Neuronal stem cell (in vitro differentiated cells): ENCODE measurements at places on chromosomes 3 and 15.

DNA sequence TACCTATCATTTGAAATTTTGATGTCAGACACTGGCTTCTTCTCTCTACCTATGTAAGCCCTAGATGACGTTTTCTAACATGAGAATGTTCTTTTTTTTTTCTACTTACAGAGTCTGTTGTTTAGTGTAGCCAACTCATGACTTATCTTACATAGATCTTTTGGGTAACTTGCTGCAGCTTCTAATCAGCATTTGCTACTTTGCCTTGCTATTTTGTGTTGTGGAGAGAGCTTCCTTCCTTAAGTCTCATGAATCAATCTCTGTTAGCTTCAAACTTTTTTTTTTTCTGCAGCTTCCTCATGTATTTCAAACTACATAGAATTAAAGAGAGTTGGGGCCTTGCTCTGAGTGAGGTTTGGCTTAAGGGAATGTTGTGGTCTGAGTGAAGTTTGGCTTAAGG is 568.7 kb upstream of the BCHE start:
- DNase-seq = no peak

- no peak for DNase-seq
These were observed 17.1 kb downstream of the KLF15 start for GRCh38 chr3:126340081-126340511.

DNA sequence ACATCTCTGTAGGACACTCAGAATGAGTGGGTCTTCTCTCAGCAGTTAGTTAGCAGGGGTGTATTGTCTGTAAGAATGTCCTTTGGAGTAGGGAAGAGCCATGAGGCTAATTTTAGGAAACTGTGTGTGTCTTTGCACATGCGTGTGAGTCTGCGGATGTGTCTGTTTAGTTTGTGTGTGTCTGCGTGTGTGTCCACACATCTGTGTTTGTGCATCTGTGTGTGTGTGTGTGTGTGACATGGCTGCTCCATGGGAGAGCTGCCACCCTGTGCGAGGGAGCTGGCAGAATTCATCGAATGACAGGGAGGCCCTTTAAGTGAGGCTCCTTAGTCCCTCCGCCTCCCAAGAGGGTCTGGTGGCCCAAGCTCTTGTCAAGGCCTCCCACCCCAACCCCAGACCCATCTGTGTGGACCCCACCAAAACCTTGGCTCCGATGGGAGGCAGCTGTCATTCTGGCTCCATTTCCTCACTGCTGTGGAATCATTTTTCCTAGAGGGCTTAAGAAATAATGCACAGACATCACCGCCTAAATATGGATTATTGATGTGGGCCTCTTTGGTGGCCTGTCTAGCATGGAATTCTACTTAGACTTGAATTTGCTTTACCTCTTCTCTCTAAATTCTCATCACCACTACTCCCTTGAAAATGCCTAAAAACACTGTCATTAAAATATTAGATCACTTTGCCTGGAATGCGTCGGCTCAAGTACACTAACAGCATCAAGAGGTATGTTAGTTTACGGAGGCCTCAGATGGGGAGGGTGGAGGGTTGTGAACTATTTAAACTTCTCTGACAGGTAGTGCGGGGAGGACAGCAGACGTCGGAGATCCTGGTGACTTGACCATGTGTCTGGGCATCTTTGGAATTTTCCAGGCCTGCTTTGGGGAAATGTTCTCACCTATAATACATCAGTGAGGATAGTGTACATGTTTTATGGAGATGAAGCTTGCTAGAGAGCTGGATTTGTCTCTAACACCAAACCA is 9.4 kb downstream of the ESYT3 start:
- DNase-seq = no peak

GRCh38 chr15:89375093-89376005 is 40.7 kb upstream of the POLG start:
- no peak for DNase-seq

- DNase-seq = no peak
These were observed 9.4 kb downstream of the DCUN1D1 start for GRCh38 chr3:182970811-182971418.

DNA sequence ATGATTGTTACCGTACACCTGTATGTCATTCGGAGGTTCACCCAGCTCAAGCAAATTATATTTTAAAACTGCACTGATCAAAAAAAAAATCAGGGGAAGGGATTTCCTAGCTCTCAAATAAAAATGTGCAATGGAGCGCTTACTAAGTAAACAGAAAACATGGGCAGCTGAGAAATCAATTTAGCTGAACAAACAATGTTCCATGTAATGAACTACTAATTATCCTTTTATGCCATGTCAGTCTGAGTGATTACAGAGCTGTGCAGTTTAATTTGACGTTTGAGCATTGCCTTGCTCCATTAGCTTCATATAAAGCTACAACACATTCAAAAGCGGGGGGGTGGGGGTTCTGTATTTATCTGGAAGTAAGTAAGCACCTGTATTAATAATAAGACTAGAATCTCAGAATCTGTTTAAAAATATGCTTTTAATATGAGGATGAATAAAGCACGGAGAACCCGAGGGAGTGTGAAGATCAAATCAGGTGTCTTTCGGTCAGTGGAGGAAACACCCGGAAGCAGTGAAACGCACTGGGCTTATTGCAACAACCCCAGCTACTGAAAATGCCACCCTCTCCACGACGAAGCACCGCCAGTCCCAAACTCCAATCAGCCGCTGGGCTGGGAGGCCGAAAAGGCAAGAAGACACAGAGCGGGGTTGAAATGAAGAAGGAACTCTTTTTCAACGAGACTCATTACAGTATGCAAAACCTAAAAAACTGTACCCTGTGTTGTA is 196.5 kb upstream of the ATP11B start:
- no peak for DNase-seq

GRCh38 chr15:74170875-74171578 is 2.5 kb upstream of the ISLR start:
- DNase-seq = no peak

- DNase-seq = no peak
These were observed 50.6 kb upstream of the SPATA16 start for GRCh38 chr3:173191611-173192010.

- no peak for DNase-seq
These were observed 88.8 kb upstream of the ADAMTSL3 start for GRCh38 chr15:83565138-83565537.

- no peak for DNase-seq
These were observed 34.3 kb upstream of the CEMIP start for GRCh38 chr15:80744826-80745225.

GRCh38 chr15:86384186-86384585 is 304.5 kb downstream of the AGBL1 start:
- no peak for DNase-seq

DNA sequence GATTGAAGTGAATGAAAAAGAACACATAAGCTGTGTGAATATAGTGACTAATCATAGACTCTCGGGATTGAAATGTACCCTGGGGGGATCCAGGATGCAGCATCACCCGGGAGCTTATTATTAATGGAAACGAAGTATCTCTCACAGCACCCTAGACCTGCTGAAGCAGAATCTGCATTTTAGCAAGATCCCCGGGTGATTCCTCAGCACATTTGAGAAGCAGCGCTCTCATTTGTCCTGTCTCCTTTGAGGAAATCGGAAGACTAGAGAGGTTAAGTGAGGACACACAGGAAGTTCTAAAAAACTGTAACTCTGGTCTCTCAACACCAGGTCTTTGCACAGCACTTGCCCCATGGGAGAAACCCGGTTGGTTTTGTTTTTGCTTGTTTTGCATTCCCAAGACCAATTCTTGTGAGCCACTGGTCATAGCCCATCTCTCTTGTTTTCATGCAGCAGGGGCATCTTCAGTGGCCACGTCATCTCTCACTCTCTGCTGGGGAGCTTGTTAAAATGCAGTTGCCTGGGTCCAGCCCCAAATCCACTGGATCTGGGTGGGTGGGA is 30.2 kb downstream of the ZNF710 start:
- no peak for DNase-seq

GRCh38 chr3:115671761-115672455 is 48.6 kb downstream of the GAP43 start:
- no peak for DNase-seq

- no peak for DNase-seq
These were observed 11.3 kb downstream of the SEMA4B start for GRCh38 chr15:90212221-90213098.

DNA sequence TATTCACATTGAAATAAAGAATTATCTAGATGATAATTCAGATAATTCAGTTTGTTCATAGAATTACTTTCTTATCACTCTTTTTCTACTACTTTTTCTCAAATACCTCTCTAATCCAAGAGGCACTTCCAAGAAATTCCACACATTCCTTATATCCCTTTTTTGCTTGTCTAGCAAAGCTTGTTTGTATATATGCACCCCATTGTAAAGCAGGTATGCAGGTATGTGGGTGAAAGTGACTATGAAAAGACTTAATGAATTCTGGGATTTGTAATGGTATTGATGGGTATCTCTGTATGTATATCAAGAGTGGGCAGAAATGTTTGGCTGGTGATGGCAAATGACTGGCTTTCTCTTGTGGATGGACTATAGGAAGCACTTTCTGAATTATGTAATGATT is 94.1 kb upstream of the FGF7 start:
- no peak for DNase-seq

- DNase-seq = no peak
These were observed 4.7 kb downstream of the GLDN start for GRCh38 chr15:51346136-51346535.

- DNase-seq = no peak
These were observed 59.4 kb downstream of the SLCO2A1 start for GRCh38 chr3:133970339-133970738.

DNA sequence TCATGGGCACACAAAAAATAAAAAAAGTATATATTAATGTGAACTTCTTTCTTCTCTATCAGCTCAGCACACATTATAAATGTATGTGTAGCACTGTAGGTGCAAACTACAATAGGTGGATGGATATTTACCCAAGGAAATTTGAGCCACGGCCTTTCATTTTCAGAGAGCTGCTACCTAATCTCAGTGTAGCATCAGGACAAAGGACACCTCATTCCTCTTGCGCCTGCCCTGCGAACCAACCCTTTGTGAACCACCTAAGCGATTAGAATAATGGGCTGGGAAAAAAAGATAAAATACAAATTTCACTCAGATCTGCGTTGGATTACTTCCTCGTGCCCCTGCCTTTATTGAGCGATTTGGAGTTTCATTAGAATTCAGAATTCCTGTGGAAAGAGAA is 263.2 kb downstream of the NR2F2 start:
- DNase-seq = peak; percentile 24

- DNase-seq = no peak
These were observed 129.6 kb upstream of the PLXND1 start for GRCh38 chr3:129736070-129736469.

DNA sequence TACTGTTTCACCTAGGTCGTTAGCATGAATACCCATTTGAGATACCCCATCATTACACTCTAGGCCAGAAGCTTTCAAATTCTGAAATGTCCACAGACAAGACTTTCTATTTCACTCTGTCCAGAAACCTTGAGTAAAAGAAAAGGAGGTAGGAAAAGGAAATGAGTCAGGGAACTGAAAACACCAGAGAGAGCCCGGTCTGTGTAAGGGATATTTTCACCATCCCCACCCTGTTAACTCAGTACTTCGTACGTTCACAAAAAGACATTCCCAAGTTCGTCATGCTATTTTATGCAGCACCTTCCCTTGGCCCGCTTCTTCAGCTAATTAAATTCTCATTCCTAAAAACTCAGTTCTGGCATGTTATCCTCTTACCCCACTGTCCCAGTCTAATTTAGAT is 89.4 kb upstream of the SOX2 start:
- DNase-seq = no peak

- DNase-seq = no peak
These were observed 90.6 kb downstream of the TNFAIP8L3 start for GRCh38 chr15:51004103-51004551.

GRCh38 chr3:195907684-195907933 is 742 bp downstream of the TNK2 start:
- DNase-seq = no peak

DNA sequence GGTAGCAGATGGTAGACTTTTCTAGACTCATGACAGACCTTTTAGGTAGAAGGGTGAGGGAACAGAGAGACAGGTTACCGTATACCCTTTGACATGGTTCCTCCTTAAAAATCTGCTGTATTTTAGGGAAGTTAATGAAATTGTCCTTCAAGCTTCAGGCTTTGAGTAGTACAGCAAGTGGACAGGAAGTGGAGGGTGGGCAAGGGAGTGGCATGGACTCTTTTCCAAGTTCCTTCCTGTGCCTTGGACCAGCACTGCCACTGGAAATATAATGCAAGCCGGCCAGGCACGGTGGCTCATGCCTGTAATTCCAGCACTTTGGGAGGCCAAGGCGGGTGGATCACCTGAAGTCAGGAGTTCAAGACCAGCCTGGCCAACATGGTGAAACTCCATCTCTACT is 156.1 kb upstream of the LRRFIP2 start:
- DNase-seq = no peak

DNA sequence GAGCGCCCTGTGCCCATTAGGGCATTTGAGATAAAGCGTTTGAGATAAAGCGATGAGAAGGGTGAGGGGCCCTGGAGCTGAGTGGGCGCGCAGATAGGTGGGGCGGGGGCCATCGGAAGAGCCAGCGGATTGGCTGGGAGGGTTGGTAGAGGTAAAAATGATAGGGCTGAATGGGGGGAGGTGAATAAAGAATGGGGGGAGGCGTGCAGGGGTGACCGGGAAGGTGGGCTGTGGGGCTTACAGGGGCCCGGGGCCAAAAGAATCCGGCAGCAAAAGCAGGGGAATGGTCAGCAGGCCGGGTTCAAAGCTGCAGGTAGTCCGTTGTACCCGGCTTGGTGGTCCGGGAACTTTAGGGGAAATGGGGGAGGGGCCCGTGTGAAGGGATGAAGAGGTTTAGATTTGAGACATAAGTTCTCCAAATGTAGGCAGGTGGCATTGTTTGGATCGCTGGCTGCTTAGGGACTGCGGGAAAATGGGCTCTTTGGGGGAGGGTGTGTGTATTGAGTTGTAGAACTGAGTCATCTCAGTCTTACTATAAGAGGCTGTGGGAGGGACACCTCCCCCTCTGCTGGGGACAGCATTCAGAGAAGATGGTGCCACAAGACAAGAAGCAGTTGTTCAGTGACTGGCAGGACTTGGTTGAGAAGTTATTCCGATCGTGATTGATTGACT is 610 bp downstream of the ARID3B start:
- DNase-seq = peak; percentile 31

GRCh38 chr15:73313861-73314260 is 54.9 kb downstream of the HCN4 start:
- DNase-seq = no peak
